ENCODE measurements at places on chromosomes 11 and 22.

GRCh38 chr22:24049211-24049610 lies 38.1 kb downstream of the CABIN1 start:
- DNase-seq: no peak

DNA sequence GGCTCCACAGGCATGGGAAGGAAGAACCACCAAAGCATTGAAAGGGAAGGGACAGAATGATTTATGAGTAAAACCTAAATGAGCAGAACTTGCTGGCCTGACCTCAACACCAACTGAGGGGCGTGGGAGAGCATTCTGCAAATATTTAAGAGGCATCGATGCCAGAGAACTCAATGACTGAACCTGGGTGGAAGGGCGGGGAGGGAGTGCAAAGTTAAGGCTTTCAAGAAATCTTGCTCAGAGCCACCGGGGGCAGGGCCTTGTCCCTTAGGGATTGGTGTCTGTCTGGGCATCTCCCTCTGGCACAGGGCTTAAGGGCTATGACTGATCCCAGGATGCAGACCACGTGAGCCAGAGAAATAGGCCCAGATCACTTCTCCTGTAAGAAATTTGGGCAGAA lies 137.1 kb downstream of the ADAMTS15 start:
- DNase-seq: no peak

GRCh38 chr11:65013130-65013887 lies 651 bp upstream of the ARL2 start:
- peak; percentile 92 for DNase-seq

GRCh38 chr11:74780248-74781005 lies 31.8 kb downstream of the RNF169 start:
- no peak for DNase-seq

GRCh38 chr11:67071420-67072284 lies 15.0 kb downstream of the RHOD start:
- DNase-seq: peak; percentile 69

DNA sequence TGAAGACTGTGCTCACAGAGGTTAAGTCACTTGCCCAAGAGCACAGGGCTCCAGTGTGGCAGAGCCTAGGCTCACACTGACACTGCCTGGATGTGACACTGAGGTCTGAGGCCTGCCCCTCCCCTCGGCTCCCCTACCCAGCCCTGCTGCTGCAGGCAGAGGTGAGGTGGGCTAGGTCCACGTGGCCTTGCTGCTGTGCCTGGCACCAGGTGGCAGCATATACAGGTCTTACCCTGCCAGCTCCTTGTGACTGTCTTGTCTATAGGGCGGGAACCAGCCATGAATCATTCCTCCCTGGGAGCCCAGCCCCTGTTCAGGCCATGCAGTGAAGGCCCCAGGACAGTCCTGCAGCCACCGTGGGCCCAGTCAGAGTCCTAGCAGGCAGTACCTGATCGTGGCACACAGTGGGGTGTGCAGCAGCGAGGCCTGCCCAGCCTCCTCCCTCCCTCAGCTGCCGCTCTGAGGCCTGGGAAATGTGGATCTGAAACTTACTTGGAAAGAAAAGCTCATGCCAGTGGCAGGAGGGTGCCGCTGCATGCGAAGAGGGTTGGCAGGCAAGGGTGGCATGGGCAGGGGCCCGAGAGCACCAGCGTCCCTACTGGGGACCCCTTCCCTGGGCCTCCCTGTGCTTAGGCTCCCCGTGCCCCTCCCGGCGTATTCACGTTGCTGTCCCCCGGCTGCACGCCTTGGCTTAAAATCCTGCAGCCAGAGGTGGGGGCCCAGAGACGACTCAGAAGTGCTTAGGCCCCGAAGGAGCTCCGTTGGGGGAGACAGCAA lies 1.2 kb upstream of the CERK start:
- peak; percentile 76 for DNase-seq

GRCh38 chr11:36257351-36257750 lies 31.9 kb downstream of the COMMD9 start:
- DNase-seq: no peak

- DNase-seq: peak; percentile 70
These were observed 14.2 kb upstream of the CDC42BPG start for GRCh38 chr11:64858467-64859263.

- no peak for DNase-seq
These were observed 134.9 kb downstream of the RCN1 start for GRCh38 chr11:32225571-32226285.

DNA sequence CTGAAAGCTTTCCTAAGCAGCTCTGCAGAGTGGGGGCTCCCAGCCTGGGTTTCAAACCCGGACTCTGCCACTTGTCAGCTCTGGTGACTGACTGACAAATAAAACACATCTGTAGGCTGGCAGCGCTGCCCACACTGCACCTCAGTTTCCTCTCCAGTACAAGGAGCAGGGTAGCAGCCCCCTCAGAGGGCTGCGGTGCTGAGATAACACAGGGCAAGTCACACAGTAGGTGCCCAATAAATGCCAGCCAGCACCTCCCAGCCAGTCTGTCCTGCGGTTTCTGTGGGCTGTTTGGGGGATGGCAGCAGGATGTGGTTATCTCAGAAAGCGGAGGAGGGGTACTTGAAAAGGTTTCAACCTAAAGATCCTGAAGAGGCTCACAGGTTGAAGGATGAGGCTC lies 1.5 kb downstream of the SYT12 start:
- peak; percentile 66 for DNase-seq

DNA sequence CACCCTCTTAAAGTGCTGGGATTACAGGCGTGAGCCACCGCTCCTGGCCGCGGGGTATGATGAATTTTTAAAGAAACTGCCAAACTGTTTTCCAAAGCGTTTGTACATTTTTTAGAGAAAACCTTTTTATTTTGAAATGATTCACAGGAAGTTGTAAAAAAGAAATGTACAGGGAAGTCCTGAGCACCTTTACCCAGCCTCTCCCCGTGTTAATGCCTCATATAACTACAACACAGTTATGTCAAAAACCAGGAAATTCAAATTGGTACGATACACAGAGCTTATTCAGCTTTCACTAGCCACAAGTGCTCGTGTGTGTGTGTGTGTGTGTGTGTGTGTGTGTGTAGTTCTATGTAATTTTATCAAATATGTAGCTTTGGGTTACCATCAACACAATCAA lies 7.0 kb upstream of the FAM118A start:
- DNase-seq: no peak

- DNase-seq: no peak
These were observed 3.6 kb downstream of the INCENP start for GRCh38 chr11:62127426-62127825.

- no peak for DNase-seq
These were observed 38.0 kb upstream of the APLNR start for GRCh38 chr11:57274904-57275498.

- DNase-seq: no peak
These were observed 103.7 kb downstream of the TRIM51G start for GRCh38 chr11:48880021-48880441.

GRCh38 chr22:43999378-43999777 lies 24.7 kb upstream of the PARVB start:
- DNase-seq: no peak

DNA sequence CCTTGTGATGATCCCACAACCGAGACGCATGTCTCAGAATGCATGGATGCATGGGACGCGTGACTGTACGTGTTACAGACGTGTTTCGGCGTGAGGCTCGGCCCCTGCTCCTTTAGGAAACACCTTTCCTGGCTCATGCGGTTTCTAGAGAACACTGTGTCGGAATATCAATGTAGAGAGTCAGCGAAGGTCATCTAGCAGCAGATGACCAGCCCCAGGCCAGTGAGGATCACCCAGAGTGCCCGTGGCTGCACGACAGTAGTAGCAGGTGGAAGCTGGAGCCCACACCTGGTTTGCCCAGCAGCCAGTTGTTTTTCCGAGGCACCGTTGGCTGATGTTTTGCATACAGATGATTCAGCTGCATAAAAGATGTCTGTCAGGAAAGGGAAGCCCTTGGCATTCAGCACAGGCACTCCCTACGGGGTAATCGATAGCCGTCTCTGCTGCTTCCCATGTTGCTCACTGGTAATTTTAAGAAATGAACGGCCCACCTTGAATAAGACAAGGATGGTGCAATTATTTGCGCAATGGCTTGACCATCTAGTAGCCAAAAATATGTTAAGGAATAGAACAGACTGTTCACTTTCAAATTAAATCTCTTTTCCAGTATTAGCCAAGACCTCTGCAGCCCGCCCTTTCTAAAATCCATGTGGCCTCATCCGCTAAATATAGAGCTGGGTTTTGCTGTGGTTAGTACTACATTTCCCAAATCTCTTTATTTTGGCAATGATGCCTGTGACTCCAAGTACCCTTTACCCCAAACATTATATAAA lies 1.1 kb upstream of the CLTCL1 start:
- no peak for DNase-seq

GRCh38 chr11:35090125-35090524 lies 48.8 kb upstream of the CD44 start:
- no peak for DNase-seq
